PC-3 (cell line): ENCODE measurements at places on chromosomes 4 and X.

GRCh38 chr4:1851575-1852410 is 4.2 kb downstream of the LETM1 start:
- no peak for DNase-seq

DNA sequence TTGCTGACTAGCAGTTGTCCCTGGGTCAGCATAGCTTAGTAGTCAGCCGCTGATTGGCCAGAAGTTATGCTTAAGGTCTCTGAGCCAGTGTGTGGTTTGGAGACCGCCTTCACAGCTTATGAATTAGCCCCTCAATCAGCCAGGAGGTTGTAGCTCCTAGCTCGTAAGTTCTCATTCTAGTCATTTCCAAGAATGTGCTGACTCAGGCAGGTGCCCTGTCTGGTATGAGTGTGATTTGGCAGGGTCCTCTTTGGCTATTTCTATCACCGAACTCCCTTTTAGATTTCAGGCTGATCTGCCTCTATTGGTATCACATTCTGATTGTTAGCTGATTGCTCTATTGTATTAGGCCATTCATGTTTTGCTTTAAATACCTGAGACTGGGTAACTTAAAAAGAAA is 33.1 kb downstream of the NUDT11 start:
- DNase-seq: no peak

GRCh38 chr4:71231129-71232055 is 107.4 kb upstream of the SLC4A4 start:
- no peak for DNase-seq

- DNase-seq: no peak
Measured at GRCh38 chr4:15012017-15012788, 9.9 kb downstream of the CPEB2 start.

- DNase-seq: no peak
Measured at GRCh38 chrX:113833096-113834055, 750.5 kb upstream of the HTR2C start.

DNA sequence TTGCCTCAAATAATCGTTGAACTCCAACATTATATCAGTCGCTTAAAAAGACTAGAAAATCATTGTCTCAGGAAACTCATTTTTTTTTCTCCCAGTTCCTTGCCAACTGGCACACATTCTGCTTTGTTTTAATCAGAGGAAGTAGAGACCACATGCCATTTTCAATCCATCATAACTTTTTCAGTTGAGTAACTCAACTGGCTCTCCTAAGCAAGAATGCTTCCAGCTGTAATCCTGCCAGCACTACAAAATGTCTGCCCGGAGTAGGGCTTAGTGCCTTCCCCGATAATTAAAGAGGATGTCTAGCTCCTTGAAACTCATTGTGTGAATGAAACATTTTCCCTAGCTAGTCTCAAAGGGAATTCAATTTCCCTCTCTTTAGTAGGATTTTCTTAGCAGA is 33.0 kb downstream of the FREM3 start:
- no peak for DNase-seq

- DNase-seq: peak; percentile 25
Measured at GRCh38 chr4:53763813-53764597, 172.7 kb upstream of the LNX1 start.

GRCh38 chrX:123756320-123756719 is 23.5 kb upstream of the THOC2 start:
- DNase-seq: peak; percentile 4

GRCh38 chr4:679104-679481 is 4.8 kb downstream of the MYL5 start:
- no peak for DNase-seq

DNA sequence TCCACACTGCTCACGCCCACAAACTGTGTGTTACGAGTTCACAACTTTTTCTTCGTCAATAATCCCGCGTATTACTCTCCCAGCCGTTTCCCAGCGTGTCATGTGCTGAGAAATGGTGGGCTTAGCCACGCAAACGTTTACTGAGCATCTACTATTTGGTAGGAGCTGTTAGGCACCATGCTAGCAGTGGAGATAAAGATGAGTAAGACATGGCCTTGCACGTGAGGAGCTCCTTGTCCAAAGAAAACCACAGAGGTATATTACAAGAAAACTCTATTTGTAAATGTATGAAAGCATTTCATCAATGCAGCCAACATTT is 821 bp upstream of the TMEM128 start:
- no peak for DNase-seq

GRCh38 chr4:119731146-119731742 is 102.6 kb upstream of the PDE5A start:
- DNase-seq: no peak

- no peak for DNase-seq
Measured at GRCh38 chrX:39741904-39742303, 355.9 kb downstream of the BCOR start.

DNA sequence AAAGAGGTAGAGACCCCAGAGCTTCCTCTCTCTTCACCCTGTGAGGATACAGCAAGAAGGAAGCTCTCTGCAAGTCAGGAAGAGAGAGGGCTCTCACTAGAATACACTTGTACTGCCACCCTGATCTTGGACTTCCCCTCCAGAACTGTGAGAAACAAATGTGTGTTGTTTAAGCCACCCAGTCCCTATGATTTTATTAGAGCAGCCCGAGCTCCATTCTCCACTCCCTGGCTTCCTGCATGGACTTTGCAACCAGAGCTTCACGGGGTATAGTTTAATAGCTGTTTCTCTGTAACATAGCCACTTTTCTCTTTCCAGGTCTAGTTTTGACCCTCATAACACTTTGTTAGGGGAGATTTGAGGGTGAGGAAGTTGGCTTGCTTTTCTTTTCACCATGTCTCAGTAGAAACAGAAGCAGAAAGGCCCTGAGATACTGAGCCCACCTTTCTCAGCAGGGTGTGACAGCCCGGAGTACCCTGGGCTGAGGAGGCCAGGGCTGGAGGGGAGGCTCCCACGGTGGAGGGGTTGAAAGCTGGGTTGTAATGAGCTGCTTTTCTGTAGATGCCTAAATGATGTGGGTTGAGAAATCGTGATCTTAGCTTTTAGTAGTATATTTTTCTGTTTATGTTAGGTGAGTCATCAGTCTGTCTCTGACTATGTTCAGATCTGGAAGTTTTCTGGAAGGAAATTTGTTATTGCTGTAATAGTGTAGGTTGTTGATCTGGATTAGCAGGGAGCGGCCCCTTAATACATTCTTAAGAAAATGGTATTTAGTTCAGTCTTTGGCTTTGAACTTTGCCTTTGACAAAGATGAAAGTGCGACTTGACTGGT is 118.6 kb downstream of the PTTG2 start:
- DNase-seq: peak; percentile 59

DNA sequence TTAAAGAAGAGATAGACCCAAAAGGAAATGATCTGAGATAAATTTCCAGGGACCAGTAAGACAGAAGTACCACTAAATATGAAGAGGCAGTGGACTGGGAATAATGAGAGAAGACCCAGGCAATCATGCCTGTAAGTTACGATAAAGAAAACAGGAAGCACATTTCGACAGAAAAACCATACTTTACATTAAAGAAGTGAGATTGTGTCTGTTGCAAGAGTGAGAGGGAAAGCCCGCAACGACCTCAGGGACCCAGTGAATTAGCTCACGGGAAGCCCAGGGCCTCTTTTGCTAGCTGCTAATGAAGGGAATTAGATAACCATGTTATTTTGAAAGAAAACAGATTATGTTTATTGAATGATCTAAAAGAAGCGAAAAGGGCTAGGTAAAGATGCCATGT is 28.9 kb upstream of the ACSL1 start:
- no peak for DNase-seq

- DNase-seq: no peak
Measured at GRCh38 chrX:101394372-101394771, 3.6 kb downstream of the RPL36A start.

- peak; percentile 66 for DNase-seq
Measured at GRCh38 chr4:147378780-147379179, 102.1 kb upstream of the EDNRA start.

GRCh38 chrX:119155416-119156035 is 27.9 kb upstream of the KIAA1210 start:
- DNase-seq: peak; percentile 95

DNA sequence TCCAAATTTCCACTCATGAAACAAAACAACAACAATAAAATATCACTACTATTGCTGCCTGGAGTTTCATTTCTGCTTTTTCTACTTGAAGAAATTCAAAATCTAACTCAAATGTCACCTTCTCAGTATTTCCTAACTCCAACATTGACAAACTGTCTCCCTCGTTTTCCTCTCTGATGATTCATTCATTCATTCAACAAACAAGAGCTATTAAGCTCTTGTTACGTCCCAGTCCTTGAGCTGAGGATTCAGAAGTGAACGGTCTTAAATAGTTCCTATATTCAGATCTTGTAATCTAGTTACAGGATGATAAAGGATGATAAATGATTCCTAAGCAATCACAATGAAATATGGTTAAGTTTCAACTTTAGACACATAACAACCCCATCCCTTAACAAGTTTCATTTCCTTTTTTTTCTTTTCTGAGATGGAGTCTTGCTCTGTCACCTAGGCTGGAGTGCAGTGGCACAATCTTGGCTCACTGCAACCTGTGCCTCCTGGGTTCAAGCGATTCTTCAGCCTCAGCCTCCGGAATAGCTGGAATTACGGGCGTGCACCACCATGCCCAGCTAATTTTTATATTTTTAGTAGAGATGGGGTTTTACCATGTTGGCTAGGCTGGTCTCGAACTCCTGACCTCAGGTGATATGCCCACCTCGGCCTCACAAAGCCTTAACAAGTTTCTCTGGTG is 1.7 kb downstream of the SLC9B2 start:
- peak; percentile 61 for DNase-seq

DNA sequence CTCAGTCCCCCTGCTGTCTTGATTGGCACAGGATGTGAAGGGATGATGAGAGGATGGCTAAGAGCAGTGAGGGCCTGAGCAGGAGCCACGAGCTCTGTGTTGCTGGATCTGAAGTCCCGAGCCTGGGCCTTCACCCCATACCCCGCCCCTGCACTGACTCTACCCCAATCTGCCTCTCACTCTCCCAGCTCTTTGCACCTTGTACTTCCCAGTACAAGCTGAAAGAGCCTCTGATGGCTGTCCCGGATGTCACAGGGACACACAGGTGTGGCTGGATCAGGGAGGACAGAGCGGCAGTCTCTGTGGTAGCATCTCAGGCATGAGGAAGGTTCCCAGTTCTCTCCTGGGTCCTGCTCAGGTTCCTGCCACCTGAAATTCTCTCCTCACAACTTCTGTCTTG is 103.6 kb downstream of the CHIC2 start:
- no peak for DNase-seq

DNA sequence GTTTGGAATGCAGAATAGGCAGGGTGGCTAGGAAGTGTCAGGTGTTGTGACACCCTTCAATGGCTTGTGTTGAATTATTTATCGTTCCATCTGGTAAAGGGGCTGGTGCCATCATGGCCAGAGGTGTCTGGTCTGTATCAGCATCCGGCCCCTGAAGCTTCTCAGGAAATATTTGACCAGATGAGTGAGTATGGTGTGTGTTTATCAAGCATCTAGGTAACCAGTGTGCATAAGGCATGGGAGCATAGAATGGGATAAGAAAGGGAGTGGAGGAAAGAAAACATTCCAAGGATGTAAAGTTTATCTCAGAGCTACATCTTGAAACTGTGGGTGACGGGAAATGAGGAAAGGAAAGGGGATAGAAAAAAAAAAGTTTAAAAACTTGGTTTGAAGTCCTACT is 109.4 kb downstream of the KLHL4 start:
- no peak for DNase-seq

- peak; percentile 25 for DNase-seq
Measured at GRCh38 chr4:130238121-130238520, 1142.2 kb downstream of the C4orf33 start.

- no peak for DNase-seq
Measured at GRCh38 chr4:111689731-111690130, 455.5 kb upstream of the FAM241A start.

GRCh38 chr4:183161630-183162029 is 62.6 kb downstream of the WWC2 start:
- no peak for DNase-seq

DNA sequence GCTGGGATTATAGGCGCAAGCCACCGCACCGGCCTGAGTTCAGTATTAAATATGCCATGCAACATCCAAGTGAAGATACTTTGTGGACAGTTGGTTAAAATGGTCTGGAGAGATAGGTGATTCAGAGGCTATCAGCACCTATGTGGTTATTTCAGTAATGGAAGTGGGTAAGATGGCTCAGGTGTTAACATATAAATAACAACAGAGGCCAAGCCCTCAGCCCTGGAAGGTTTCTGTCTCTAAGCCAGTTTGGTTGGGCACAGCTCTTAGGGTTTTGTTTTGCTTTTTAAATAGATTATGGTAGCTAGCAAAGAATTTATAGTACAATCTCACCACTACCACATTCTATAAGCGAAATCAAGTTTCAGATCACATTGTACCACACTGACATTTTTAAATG is 16.6 kb downstream of the FAM114A1 start:
- no peak for DNase-seq

GRCh38 chr4:67880866-67881610 is 2.8 kb downstream of the TMPRSS11D start:
- DNase-seq: peak; percentile 15

GRCh38 chr4:140095694-140096482 is 58.1 kb downstream of the MAML3 start:
- peak; percentile 75 for DNase-seq

GRCh38 chr4:37662861-37663390 is 23.2 kb downstream of the RELL1 start:
- no peak for DNase-seq

GRCh38 chrX:140425712-140426395 is 79.0 kb downstream of the SOX3 start:
- DNase-seq: no peak

DNA sequence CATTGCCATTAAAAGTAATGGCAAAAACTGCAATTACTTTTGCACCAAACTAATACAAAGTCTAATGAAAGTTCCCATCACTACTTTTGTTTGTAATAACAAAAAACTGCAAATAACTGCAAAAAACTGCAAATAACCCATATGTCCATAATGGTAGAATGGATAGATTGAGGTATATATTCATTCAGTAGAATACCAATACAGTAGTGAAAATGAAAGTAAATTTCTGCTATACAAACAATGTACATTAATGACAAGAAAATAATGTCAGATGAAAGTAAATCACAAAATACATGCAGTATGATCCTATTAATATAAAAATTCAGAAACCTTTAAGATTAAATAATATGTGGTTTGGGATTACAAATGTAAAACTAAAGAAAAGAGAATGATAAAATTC is 41.3 kb upstream of the CEP135 start:
- DNase-seq: no peak

DNA sequence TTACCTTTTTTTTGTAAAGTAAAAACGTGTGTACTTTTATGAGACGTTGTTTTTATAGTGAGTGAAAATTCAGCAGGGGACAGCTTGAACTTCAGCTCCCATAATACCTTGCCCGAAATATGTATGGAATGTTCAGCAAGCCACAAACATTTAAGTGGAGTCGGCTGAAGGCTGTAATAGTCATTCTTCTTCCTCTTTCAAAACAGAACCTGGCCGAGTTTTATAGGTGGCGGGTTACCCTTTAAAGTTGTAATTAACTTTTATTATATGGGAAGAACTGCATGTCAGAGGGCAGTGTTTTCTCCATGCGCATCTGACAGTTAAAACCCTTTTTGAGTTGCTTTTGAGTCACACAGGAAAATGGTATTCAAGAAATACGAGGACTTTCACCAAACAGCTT is 50.7 kb downstream of the CLDN34 start:
- peak; percentile 92 for DNase-seq
